ENCODE measurements at places on chromosomes 12 and 14. TPM values are rescaled to one million over a fixed set of nuclear protein-coding genes. Genes with fewer than 3 reads are reported as not detected.

DNA sequence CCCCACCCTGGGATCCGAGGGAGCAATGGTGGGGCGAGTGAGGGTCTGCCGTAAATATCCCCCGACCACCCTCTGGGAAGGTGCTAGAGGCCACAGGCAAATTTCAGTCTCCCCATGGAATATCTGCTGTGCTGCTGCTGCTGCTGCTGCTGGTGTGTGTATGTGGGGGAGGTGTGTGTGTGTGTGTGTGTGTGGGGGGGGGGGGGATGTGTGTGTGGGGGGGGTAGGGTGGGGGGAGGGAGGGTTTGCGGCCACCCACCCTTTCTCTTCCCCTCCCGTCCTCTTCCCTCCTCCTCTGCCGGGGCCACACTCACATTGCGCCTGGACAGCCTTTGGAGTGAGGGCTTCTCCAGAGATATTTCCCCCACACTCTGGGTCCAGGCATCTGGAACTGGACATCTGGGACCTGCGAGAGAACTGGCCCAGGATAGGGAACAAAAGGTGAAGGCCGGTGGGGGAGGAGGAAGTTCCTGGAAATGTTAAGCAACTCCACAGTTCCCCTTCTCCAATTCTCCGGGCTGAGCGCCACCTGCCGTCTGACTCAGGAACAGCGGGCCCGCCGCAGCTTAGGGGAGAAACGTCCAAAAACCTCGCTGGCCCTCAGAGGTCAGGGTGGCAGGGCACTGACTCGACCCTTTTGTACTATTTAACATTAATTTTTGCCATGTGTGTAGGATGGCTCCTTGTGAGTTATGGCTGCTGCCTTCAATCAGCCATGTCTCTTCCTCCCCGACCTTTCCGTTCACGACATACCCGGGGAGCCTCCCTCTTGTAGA is at the start of gene C1RL:
C1RL (minus strand) TSS at position 419 of the 776 bp plus-strand sequence; CDS start at position 385, 34 bp downstream.
- peak; percentile 87 for DNase-seq

GRCh38 chr12:12069821-12070548 is 754 bp upstream of the BCL2L14 start:
- DNase-seq = no peak

DNA sequence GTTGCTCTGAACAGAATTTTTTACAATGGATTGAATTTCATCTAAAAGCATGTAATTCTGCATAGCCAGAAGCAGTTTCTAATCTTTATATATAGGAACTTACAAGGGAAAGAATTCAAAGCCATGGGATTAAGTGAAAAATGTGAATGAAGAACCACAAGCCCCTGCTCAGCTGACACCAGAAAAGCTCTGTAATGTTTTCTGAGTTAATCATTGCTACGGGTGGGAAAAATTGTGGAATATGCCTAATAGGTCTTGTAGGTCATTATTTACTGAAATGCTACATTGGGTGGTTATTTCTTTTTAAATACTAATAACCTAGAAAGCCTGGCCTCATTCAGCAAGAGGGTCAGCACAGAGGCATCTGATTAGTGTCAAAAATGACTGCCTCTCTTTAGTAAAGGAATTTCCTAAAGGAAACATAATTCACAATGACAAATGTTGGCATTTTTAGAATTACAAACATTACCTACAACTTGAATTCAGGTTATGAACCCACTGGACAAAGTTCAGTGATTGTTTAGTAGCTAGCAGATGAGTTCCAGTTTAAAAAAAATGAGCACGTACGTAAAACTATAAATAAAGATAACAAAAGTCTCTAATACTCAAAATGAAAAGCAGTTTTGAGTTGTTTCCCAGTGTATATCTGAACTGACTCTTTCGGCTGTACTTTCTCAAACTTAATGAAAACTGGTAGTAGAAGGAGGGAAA is 75.3 kb downstream of the BMP4 start:
- DNase-seq = no peak

DNA sequence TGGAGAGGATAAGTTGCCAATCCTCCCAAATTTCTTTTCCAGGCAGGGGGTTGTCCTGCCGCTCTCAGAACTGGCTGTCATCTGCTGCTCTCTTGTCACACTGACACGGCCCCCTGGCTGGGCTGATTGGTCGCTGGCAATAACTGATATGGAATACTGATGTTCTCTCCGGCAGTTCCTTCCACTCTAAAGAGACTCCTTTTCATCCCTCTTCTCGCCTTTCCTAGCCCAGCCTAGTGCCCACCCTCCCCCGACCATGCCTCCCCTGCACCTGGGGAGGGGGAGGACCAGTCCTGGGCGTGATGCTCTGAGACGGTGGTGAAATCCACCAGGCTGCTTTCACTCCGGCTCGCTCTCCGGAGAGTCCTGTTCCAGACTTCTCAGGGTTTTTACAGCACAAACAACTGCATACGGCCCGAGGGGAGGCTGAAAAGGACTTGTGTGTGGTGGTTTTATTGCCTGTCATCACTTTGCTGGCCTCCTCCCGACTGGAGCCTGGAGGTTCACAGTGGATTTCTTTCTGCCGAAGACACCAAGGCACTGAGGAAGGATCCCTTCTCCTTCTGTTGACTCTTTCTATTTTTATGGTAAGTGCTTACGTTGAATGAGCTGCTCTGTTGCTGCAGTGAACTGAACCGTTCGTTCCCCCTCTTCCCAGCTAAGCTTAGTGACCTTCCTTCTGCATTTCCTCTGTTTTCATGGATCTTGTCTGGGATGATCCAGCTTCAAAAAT is at the start of gene ANO4:
ANO4 (plus strand) TSS at position 336 of the 733 bp plus-strand sequence. CDS start 107,010 bp downstream, outside the sequence.
- DNase-seq = peak; percentile 60

DNA sequence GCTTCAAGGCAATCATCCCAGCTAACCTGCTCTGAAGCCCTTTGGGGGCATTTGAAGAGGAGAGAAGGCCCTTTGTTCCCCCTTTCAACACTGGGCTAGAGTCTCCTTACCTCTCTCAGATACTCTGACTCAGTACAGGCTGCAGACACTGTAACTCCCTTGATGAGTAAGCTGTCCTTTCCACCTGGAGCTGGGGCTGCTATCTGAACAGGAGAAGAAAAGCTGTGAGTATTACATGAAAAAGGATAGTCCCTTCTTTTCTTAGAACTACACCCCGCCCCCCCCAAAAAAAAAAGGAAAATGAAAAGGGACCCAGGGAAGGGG is 186.6 kb upstream of the PLEKHG7 start:
- peak; percentile 15 for DNase-seq

DNA sequence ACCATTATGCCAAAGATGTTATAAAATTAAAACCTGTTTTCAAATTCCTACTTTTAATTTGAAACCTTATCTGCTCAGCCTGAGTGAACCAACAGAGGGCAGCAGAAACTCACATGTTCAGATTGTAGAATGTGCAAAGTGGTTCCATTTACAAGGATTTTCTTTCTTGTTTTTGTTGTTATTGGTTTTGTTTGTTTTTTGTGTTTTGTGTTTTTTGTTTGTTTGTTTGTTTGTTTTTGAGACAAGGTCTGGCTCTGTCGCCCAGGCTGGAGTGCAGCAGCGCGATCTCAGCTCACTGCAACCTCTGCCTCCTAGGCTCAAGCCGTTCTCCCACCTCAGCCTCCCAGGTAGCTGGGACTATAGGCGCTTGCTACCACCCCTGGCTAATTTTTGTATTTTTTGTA is 22.8 kb upstream of the GARIN2 start:
- DNase-seq = peak; percentile 69

DNA sequence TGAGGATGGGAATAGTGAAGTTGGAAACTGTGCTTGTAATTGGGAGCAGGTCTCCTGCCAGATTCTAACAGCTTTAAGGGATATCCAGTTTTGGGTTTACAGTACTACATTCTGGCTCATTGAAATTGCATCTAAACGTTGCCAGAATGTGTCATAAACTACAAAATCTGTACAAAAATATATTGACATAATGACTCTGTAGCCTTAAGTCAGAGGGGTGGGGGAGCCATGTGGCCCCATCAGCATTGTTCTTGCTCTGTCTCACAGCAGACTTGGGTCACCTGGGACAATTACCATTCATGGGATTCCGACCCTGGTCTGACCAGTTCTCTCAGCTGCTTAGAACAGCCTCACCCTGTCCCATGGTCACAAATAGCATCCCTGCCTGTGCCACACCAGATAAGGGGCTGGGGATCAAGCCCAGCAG is 43.3 kb upstream of the MED13L start:
- DNase-seq = peak; percentile 69

GRCh38 chr14:68547305-68548193 is 245.3 kb downstream of the ZFP36L1 start:
- peak; percentile 96 for DNase-seq

DNA sequence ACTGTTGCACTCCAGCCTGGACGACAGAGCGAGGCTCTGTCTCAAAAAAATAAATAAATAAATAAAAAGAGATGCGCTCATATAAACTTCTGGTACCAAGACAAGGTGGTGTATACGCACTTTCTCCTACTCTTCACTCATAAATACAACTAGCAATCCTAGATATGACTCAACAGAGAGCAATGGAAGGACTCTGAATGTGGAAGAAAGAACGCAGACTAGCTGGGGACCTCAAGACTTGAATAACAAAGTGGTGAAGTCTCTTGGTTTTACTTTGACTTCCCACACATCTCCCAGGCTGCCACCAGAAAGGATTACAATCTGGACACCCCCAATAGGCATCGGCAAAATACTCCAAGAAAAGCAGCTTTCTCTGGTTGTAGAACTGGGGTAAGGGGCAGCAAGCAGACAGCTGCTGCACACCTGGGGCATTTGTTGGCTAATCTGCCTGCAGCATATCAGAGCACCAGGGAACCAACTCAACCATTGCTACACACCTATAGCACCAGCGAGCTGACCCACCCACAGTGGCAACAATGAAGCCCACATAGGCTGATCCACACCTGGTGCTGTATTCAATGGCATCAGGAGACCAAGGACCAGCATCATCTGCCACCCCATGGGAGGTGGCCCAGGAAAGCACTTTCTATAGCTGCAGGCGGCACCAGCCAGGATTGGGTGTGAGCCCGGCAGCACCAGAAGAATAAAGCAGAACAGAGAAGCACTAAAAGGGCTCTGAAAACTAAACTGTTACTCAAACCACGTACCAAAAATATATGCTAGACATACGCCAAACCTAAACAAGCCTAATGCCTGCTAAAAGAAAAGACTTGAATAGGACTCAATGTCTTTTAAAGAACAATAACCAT is 1231.7 kb upstream of the TMEM132C start:
- peak; percentile 59 for DNase-seq

GRCh38 chr14:77746064-77746702 is 14.8 kb downstream of the SNW1 start:
- DNase-seq = no peak

- peak; percentile 5 for DNase-seq
Measured at GRCh38 chr12:80299976-80300375, 144.1 kb upstream of the PTPRQ start.

DNA sequence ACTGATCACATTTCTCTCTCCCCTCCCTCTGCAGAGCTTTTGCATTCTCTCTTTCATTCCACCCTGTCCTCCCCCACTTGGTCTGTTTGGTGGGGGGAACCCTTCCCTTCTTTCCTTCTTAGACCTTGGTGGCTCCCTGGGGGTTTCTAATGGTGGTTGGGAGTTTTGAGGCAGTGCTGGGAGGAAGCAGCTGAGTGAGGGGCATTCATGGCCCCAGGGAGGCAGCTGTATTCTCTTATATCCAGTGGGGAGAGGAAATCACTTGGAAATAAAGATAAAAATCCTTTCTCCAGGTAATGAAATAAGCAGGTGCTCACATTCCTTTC is 13.3 kb downstream of the NGDN start:
- DNase-seq = no peak

GRCh38 chr12:111031916-111032590 is 111.7 kb upstream of the MYL2 start:
- DNase-seq = no peak

GRCh38 chr12:125220404-125221273 is 155.4 kb downstream of the AACS start:
- DNase-seq = no peak

DNA sequence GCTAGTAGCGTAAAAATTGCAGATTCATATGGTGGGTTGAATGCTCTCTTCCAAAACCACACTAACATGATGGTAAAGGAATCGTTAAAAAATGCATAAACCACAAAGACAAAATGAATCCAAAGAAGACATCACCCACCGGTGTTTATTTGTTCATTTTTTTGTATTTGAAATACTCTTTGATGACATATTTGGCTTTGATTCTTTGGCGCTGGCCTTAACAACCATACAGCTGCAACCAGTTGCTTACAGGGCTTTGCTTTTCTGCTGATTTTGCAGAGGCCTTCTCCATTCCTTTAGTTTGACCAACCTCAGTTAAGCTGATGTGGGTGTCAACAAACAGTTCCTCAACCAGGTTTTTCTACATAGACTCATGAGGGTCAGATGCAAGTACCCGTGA is 103.5 kb downstream of the CACNA1C start:
- DNase-seq = no peak

The VRTN gene
- total RNA-seq = not detected

The NTF3 gene
- total RNA-seq = 4.8 TPM

The ERO1A gene
- 82.7 TPM for total RNA-seq

The IFT43 gene
- total RNA-seq = 41.4 TPM

Measured in GM23248 (cell line).